ENCODE measurements at places on chromosomes 16 and 17. TPM values are rescaled to one million over a fixed set of nuclear protein-coding genes. Genes with fewer than 3 reads are reported as not detected.

The ABCA8 gene
- not detected for polyA plus RNA-seq

The DNASE1L2 gene
- 10.2 TPM for polyA plus RNA-seq

The CD300LF gene
- polyA plus RNA-seq = not detected

The TMEM114 gene
- polyA plus RNA-seq = 0.62 TPM

The MT4 gene
- polyA plus RNA-seq = not detected

The KRTAP3-2 gene
- polyA plus RNA-seq = not detected

The WNT3 gene
- polyA plus RNA-seq = 7.6 TPM

Data from neural cell (in vitro differentiated cells).